Neural progenitor cell (in vitro differentiated cells): ENCODE measurements at places on chromosomes 6 and 20. TPM values are rescaled to one million over a fixed set of nuclear protein-coding genes. Genes with fewer than 3 reads are reported as not detected.

DNA sequence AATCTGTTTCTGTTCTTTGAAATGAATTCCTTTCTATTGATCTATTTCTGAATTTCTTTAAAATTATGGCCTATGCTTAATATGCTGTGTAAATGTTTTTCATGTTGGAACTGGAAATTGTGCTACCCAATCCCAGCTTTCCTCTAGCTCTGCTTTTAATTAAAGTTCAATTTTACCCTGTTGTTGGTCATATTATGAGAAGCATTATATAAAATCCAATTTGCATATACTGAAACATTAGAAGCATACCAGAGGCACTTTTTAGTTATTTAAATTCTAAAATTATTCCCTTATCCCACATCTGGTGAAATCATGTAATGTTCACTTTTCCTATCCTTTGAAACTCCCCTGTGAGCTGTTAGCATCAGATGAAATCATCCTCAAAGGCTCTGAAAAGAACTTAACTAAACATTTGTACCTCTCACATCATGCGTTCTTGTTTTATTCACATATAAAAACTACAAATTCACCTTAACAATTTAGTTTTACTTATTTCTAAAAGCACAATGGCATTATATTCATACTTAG, 160.6 kb upstream of the COL21A1 start:
- DNase-seq = no peak

DNA sequence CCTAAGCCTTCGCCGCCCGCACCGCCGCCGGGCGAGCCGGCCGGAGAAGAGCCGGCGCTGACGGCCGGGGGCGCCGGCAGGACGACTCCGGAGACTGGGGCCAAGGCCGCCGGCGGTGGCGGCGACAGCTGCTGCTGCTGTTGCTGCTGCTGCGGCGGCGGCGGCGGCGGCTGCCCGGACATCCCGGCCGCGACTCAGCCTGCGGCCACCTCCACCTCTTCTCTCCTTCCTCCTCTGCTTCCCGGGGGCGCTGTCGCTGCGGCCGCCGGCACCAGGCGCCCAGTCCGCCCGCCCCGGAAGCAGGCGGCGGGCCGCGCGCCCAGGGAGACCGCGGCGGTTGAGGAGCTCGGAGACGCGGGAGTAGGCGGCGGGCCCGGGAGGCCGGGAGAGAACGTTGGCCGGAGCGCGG, 307 bp downstream of the RANBP9 start:
- no peak for DNase-seq

- DNase-seq = peak; percentile 61
Observed at GRCh38 chr20:19692685-19693119, 65.4 kb upstream of the RIN2 start.

Gene HEY2
- total RNA-seq = 0.74 and 1.1 TPM in 2 replicates

GRCh38 chr6:150625927-150626326, 26.2 kb downstream of the PLEKHG1 start:
- DNase-seq = no peak

GRCh38 chr6:15313367-15313766, 67.5 kb downstream of the JARID2 start:
- DNase-seq = no peak

- peak; percentile 94 for DNase-seq
Observed at GRCh38 chr6:96015518-96016333, at the start of gene FUT9. Gene FUT9, plus strand, starts transcription at chr6:96015974. Its CDS starts 187,182 bp downstream, at chr6:96203156.

DNA sequence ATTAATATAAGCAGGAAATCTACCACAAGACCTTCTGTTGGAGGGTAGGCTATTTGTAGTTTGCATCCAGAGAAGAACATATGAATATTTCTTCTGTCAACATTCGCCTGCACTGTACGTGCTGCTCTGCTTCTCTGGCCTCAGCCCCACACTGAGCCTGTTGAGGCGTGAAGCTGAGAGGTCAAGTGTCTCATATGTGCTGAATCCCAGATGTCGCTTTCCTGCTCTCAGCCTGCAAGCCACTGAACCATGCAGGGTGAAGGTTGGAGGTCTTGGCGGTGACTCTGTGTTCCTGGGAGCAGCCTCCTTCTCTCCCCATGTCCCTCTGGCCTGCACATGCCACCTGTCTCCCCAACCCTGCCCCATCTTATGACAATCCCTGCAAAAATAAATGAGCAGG, 83.6 kb downstream of the TMEM170B start:
- DNase-seq = no peak
